Endothelial cell of umbilical vein (primary cell): ENCODE measurements at places on chromosomes 1 and 21. TPM values are rescaled to one million over a fixed set of nuclear protein-coding genes. Genes with fewer than 3 reads are reported as not detected.

The FHAD1 gene
- 0.51 and 0.69 TPM in 2 replicates for total RNA-seq

The SPATA21 gene
- total RNA-seq = not detected in 2 replicates

The COL8A2 gene
- total RNA-seq = 0.78 and 1.3 TPM in 2 replicates

The HSD3B2 gene
- not detected in 2 replicates for total RNA-seq

The CLCA2 gene
- 0.11 TPM in 1 of 2 replicates, not detected in the other for total RNA-seq

The BSND gene
- total RNA-seq = not detected in 2 replicates

The SLC26A9 gene
- 0.12 and 0.20 TPM in 2 replicates for total RNA-seq

The SYPL2 gene
- not detected in 2 replicates for total RNA-seq

The ZFP69B gene
- 2.7 and 3.4 TPM in 2 replicates for total RNA-seq

The APOBEC4 gene
- total RNA-seq = not detected in 2 replicates

The KCNE2 gene
- total RNA-seq = not detected in 2 replicates

The ETV3L gene
- not detected in 2 replicates for total RNA-seq

The OR2L13 gene
- not detected in 2 replicates for total RNA-seq

The FMO2 gene
- not detected in 2 replicates for total RNA-seq

The SLAMF7 gene
- not detected in 2 replicates for total RNA-seq

The KRTAP12-2 gene
- not detected in 2 replicates for total RNA-seq

The SELP gene
- 0.48 and 1.3 TPM in 2 replicates for total RNA-seq

The ANP32E gene
- 53.4 and 57.9 TPM in 2 replicates for total RNA-seq

The ADGRL4 gene
- total RNA-seq = 143 and 205 TPM in 2 replicates

The SNX7 gene
- total RNA-seq = 36.0 and 37.9 TPM in 2 replicates

The FAM177B gene
- total RNA-seq = not detected in 2 replicates

The DDR2 gene
- total RNA-seq = 22.7 and 30.8 TPM in 2 replicates

The NPPB gene
- not detected in 2 replicates for total RNA-seq
